ENCODE measurements at places on chromosomes 12 and 14.

DNA sequence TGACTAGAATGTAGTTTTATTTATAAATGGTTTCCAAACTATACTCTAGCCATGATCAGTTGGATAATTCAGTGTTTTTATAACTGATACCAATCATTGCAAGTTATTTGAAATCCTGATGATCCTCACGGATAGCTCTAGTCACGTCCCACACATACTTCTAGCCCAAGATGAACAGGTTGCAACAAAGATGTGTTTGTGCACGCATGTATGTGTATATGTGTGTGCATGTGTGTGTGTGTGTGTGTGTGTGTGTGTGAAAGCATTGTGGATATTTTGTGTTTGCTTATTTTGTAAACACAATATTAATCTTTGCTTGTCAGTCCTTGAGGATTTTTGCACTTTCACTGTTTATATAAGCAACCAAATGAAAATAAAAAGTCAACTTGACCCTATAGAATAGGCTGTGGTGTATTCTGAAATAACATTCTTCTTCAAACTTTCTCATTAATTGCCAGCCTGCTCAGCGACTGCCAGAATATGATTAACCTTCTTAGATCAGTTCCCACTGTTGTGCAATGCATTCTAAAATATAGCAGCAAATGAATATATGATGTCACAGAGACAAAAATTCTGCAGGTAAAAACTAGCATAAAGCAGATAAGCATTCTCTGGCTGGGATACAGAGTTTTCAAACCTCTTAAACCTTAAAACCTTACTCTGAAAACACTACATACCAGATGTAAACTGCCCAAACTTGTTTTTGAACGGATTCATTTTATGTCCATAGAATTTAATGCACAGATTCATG, 48.8 kb upstream of the HIF1A start:
- DNase-seq, result no peak

GRCh38 chr12:122979908-122980182, 636 bp upstream of the ARL6IP4 start:
- no peak for DNase-seq

GRCh38 chr12:121811434-121812319, 7.9 kb downstream of the SETD1B start:
- peak; percentile 61 for DNase-seq

DNA sequence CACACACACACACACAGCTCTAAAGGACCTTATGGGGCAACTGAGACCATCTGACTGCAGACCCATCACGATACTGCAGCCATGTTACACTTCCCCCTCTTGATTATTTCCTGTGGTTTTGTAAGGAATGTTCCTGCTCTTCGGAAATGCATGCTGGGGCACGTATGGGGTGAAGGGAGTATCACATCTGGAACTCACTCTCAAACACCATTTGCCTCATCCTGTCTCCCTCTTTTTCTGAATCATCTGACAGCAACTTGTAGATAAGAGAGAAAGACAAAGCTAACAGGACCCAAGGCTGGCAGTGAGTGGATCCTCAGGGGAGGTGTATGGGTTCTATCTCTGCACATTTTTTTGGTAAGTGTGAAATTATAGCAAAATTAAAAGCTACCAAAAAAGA, 50.3 kb downstream of the RIMBP2 start:
- DNase-seq, result no peak

DNA sequence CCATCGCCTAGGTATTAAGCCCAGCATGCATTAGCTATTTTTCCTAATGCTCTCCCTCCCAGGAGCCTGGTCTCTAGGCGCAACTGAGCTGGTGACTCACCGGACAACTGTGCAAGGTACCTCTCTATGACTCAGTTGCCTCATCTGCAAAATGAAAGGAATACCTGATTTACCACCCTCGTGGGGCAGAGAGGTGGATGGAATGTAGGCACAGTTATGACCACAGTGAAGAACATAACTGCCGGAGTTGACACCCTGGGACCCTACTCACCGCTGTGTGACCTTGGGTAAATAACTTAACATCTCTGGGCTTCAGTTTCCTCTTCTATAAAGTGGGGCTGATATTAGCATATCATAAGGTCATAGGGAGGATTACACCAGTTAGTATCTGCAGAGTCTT, 22.6 kb downstream of the BCL11B start:
- no peak for DNase-seq

GRCh38 chr14:103483600-103483999, 39.0 kb downstream of the CKB start:
- DNase-seq, result no peak

DNA sequence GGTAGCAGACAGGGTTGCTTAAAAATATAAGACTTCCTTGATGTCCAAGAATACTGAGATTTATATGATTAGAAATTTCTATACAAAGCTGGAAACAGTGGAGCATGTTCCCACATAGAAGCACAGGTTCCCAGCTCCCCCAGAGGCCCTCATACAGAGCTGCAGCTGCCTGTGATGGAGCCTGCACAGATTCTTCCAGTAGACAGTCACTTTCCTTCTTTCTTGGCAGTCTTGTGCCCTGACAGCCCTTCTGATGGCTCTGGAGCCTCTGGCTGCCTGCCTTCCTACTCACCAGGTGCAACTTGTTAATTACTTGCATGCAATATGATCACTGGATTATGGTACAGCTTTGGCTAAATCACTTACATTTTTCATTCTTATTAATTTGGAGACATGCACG, 44.4 kb downstream of the BICD1 start:
- DNase-seq, result no peak

DNA sequence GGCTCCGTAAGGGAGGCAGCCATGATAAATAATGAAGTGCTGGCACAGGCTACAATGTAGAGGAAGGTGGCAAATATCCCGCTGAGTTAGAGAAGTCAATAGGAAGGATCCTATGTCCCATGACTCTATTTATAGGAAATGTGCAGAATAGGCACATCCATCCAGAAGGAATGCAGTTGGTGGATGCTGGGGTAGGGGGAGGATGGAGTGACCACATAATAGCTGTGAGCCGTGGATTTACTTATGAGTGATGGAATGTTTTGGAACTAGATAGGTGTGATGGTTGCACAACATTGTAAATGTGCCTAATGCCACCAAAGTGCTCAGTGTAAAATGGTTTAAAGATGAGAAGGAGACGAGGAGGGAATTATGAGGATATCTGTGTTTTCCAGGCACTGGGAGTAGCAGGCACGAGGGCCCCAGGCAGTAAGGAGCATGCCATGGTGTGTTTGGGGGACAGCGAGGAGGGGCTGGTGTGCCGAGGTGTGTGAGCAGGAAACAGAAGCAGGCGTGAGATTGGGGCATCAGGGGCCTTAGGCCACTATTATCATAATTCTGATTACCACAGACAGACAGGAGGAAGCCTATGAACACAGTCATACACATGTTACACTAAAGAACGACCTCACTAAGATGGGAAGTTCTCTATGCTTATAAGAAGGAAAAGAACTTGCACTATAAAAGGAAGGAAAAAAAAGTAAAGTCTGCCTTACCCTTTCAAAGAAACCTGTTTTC, 837.3 kb upstream of the TMEM132C start:
- DNase-seq, result no peak

DNA sequence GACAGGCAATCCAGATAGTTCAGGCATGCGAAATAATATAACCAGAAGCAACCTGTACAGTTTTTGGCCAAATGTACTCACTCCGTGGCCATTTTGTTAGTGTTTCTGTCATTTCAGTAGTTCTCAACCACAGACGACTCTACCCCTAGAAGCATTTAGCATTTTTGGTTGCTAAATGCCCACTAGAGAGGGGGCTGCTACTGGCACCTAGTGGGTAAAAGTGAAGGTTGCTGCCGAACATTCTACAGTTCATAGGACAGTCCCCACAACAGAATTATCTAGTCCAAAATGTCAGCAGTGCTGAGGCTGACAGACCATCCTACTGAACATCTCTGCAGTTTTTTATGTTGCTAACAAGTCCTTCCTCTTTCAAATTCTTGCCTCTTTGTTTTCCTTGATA, 107.4 kb downstream of the TSHR start:
- DNase-seq, result no peak

GRCh38 chr12:70806827-70807226, 113.7 kb downstream of the PTPRR start:
- DNase-seq, result no peak

- no peak for DNase-seq
Observed at GRCh38 chr14:96816281-96816680, 19.1 kb downstream of the VRK1 start.

GRCh38 chr14:62409626-62410300, 635.5 kb downstream of the KCNH5 start:
- DNase-seq, result no peak

- no peak for DNase-seq
Observed at GRCh38 chr12:109189291-109189690, 72.9 kb downstream of the ACACB start.

- no peak for DNase-seq
Observed at GRCh38 chr12:120065472-120065871, 51.1 kb downstream of the RAB35 start.

GRCh38 chr12:57845478-57846284, 848 bp downstream of the CTDSP2 start:
- peak; percentile 53 for DNase-seq

DNA sequence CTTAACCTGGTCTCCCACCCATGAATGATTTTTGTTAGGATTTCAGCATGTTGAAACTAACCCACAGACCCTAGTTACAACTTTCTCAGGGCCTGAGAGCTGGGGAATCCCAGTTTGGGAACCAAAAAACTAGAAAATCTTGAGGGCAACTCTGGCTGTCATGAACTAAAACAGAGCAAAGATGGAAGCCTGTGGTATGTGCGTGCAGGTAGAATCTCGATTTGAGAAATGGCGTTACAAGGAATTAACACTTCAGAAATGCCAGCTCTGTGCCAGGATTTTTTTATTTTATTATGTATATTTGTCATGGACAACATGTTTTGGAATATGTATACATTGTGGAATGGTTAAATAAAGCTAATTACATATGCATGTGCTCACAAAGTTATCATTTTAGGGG, 36.4 kb upstream of the BCL2L14 start:
- no peak for DNase-seq

- no peak for DNase-seq
Observed at GRCh38 chr14:74081491-74081890, 2.8 kb downstream of the ALDH6A1 start.

GRCh38 chr14:49044981-49045380, 541.2 kb downstream of the RPS29 start:
- no peak for DNase-seq

GRCh38 chr14:58746261-58746660, 108.5 kb downstream of the DACT1 start:
- DNase-seq, result no peak

DNA sequence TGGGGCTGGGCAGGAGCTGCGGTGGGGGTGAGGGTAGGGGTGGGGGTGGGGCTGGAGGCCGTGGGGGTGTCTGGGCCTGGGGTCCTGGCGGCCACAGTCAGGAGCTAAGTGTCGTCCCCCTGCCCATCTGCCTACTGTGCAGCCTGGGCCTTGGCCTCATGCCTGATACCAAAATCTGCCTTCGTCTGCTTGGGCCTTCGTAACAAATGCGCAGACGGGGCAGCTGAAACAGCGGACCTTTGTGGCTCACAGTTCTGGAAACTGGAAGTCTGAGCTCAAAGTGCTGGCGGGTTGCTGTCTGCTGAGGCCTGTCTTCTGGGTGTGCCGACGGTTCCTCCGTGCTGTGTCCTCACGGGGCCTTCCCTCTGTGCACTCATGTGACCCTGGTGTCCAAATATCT, 61.7 kb downstream of the KIF26A start:
- DNase-seq, result no peak

- DNase-seq, result no peak
Observed at GRCh38 chr14:26304056-26304455, 293.8 kb downstream of the NOVA1 start.

- DNase-seq, result no peak
Observed at GRCh38 chr14:89352976-89353765, 63.9 kb downstream of the FOXN3 start.

DNA sequence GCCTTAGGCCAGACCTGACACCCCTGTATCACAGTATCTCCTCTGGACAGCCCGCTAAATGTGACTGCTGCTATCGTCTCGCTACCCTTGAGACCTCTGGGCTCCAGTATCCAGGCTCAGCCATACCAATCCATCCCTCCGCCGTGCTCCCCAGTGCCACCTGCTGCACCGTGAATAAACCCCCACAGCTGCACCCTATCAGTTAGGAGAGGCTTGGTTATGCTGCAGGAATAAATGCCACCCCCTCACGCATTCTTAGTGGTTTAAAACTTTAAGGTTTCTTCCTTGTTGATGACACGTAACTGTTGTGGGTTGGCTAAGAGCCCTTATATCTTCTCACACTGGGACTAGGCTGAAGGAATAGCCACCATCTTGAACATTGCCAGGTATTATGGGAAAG, 12.1 kb downstream of the CCDC63 start:
- no peak for DNase-seq

DNA sequence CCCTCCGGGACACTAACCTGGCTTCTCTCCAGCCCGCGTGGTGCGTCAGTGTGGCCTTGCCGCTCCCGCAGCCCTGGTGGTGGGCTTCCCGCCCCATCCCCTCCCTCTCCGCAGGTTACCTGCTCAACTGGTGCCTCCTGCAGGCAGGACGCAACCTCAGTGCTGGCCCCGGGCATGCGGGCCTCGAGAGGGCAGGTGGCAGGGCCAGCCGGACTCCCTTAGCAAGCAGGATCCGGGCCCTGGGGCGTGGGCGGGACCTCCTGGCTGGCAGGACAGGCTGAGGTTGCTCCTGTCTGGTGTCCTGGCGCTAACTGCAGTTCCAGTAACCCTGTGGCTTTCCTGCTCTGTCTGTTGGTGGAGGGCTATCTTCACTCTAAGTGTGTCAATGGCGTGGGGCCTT, 8.6 kb upstream of the ADSS1 start:
- no peak for DNase-seq

GRCh38 chr12:111311011-111311410, 57.9 kb downstream of the PHETA1 start:
- DNase-seq, result no peak

- DNase-seq, result peak; percentile 5
Observed at GRCh38 chr12:27331291-27331926, 1.2 kb upstream of the BMAL2 start.

- no peak for DNase-seq
Observed at GRCh38 chr14:88605594-88605993, 42.8 kb downstream of the ZC3H14 start.

- DNase-seq, result no peak
Observed at GRCh38 chr14:61866932-61867920, 105.0 kb downstream of the SNAPC1 start.

- DNase-seq, result no peak
Observed at GRCh38 chr14:75493592-75494087, 28.6 kb upstream of the BATF start.

DNA sequence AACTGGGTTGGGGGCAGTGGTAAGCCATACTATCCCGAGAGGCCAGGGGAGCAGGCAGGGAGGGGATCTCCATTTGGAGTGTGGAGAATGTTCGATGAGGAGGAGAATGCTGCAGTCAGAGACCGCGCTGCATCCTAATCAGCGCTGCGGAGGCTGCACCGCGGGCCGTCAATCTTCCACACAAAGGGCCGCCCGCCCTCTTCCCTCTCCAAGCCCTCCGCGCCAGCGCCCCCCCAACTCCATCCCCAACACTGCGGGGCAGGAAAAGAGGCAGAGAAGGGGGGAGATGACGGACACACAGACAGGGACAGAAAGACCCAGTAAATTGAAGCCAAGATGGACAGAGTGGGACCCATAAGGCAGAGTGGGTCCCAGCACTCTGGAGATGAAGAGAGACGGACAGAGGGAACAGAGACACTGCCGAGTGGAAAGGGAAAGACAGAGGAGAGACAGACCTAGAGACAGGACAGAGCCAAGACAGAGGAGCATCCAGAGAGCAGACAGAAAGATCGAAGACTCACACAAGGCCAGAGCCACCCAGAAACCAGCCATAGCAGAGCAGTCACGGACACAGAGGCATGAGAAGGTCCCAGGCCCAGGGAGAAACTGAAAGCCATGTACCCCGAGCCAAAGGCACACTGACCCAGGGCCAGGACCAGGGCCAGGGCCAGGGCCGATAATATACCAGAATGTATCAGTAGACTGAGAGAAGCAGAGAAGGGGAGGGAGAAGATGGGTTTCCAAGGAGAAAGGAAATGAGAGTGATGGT, 3.5 kb downstream of the CISTR start:
- DNase-seq, result no peak
